ENCODE measurements at places on chromosomes 2 and 18.

- DNase-seq: no peak
Observed at GRCh38 chr2:9639000-9639602, 8.3 kb upstream of the YWHAQ start.

DNA sequence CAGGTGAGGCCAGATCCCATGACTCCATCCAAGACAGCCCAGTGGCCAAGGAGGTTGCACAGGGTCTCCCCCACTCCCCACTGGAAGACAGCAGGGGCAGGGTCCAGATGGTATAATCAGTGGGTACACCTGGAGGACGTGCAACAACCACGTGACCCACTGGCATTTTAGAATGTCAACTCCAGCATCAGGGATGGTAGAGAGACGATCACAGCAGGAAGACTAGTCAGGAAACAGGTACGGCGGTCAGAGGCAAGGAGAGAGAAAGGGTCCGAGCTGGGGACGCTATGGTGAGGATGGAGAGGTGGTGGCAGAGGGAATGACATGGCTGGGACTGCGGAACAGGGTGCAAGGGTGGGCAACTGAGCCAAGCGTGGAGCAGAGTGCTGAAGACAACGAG lies 23.0 kb downstream of the SERTAD2 start:
- DNase-seq: no peak

DNA sequence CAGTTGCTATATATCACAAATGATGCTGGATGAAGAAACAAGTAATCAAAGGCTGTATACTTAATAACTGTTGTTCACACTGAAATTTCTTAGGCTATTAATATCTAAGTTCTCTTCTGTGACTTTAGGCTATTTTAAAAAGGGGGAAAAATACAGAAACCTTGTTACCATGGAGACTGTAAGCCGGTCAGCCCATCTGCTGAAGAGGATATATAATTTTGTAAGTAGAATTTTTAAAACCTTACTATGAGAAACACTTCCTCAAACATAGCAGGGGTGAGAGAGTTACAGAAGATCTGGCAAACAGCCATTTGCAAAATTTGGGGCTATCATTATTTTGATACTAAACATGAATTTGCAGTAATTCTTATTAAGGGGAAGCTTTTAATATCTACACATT lies 27.8 kb downstream of the CACNB4 start:
- DNase-seq: no peak

- DNase-seq: no peak
Observed at GRCh38 chr2:43464590-43464989, 131.2 kb downstream of the THADA start.

- DNase-seq: no peak
Observed at GRCh38 chr2:133345638-133346037, 222.6 kb downstream of the NCKAP5 start.

DNA sequence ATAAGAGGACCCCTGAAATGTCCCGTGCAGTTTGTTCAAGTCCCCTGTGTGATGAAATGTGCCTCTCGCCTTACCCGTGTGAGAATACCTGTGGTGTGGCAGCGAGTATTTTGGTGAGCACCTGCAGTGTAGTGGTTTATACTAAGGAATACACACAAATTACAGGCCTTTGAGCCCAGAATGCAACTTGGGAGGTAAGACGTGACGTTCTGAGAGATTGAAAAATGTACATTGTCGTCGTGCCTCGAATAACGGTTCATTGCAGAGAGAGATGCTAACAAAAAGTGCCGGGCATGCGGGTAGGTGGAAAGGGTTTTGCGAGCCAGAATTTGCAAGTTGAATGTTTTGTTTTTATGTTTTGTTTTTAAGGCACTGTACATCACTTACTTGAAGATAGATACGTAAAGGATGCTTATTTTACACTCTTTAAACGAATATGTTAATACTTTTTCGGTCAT lies 867 bp downstream of the RBBP8 start:
- DNase-seq: no peak

All from stimulated activated naive CD8-positive, alpha-beta T cell treated with anti-CD3 and anti-CD28 coated beads, Interleukin-15, amount 100 ng/mL, for 72 hours (primary cell).